ENCODE measurements at places on chromosomes 7 and 10.

DNA sequence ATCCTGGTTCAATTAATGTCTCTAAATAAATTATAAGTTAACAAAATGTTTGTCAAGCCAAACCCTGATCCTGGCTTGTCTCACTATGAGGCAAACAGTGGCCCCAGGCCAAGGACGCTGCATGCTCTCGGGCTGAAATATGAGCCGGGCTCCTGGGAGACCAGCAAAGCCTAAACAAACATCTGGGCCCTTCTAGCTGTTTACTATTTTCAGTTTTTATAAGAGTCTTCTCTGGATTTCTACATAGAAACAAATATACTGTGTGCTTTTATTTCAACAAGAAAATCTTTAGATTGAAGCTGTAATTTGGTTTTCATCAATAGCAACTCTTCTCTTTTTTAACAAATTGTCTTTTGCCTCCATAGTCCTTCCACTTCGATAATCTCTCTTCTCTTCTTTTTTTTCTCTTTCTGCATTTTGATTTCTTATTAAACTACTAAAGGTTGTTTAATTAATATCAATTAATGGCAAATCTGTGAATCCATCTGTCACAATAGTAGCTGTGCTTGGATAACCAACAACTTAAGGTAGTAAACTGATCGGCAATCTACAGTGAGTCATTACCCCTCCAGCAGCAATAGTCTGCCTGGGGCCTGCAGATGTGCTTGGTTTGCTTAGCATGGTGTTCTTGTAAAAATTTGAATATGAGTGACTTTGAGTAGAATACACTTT, 83.3 kb upstream of the DNAJC1 start:
- DNase-seq = no peak

GRCh38 chr10:43979551-43979950, 330.9 kb upstream of the ZNF32 start:
- no peak for DNase-seq

- no peak for DNase-seq
Observed at GRCh38 chr7:154720016-154720415, 282.9 kb downstream of the PAXIP1 start.

- DNase-seq = no peak
Observed at GRCh38 chr10:24952143-24952706, at the start of gene PRTFDC1. Gene PRTFDC1 (minus strand): TSS chr10:24952606. CDS start chr10:24952575, 31 bp downstream.

GRCh38 chr10:104501864-104502579, 139.1 kb upstream of the SORCS3 start:
- DNase-seq = no peak

DNA sequence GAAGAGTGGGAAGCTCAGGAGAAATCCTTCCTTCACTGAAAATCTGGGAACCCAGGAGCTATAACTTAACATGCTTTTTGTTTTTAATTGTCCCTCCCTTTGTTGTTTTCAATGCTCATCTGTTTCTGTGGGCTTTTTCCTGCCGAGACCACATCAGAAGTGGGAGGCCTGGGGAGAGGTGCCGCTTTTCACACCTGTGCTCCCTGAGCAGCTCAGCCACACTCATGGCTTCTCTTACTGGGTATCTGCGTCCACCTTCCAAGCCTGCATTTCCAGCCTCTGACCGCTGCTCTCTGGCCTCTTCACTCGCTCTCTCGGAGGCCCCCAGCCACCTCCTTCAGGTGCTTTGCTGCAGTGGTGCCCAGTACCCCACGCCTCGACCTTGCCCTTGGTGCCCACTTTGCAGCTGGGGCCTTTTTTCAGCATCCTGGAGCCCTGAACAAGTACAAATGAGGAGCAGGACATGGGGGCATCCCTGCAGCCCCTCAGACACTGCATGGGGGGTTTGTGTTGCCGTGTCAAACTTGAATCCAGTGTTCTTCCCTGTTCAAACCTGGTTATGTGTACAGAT, 9.9 kb downstream of the C7orf57 start:
- no peak for DNase-seq

GRCh38 chr10:61900829-61901792, at the start of gene ARID5B:
Gene ARID5B (plus strand): TSS chr10:61901699. CDS start chr10:61901710, 11 bp downstream.
- no peak for DNase-seq

- DNase-seq = no peak
Observed at GRCh38 chr7:5063698-5064097, 18.0 kb downstream of the RBAK start.

DNA sequence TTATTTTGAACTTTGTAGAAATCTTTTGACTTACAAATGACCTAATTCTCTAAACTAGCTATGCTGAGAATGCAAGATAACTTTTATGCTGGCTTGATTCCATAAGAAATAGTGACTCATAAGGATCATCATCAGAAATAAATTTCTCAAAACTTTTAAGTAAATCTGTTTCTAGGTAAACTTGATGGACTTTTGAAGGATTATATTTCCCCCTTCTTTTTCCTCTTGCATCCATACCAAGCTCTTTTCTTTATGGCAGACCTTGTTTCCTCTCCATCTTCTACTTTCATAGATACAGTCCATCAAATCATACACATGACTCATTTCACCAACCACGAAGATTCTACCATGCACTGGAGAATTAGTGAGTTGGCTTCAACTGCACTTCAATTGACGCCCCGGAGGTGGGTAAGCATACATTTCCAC, 336.3 kb downstream of the KCNMA1 start:
- DNase-seq = no peak

- no peak for DNase-seq
Observed at GRCh38 chr10:128045833-128046120, 80.4 kb downstream of the MKI67 start.

DNA sequence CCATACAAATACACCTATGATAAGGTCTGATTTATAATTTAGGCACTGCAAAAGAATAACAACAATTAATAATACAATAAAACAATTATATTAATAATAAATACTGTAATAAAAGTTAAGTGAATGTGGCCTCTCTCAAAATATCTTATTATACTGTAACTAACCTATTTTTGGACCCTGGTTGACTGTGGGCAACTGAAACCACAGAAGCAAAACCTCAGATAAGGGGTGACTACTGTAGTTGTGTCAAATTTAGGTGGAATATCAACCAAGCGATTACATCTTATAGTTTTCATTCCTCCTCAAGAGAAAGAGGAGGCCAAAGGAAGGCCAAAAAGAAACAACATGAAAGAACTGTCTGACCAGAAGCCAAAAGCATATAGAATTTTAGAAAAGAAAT, 103.9 kb downstream of the SKAP2 start:
- DNase-seq = no peak

DNA sequence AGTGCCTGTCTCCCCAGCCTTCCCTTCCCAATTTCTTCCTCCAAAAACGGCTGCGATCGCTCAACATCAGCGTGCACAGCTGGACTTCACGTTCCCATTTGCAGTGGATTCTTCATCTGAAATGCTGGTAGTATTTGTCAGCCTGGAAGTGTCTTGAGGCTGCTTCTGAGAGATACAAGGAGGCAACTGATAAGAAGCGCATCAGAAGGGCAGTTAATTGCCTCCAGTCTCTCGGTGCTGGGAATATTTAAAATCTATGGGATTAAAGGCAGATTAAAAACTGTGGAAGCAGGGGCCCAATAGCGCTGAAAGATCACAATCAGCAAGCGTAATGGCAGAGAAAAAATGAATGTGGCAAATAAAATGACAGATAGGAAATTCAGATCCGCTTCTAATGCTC, 450.0 kb downstream of the GATA3 start:
- DNase-seq = no peak

- DNase-seq = no peak
Observed at GRCh38 chr10:34581801-34582532, 233.1 kb downstream of the PARD3 start.

DNA sequence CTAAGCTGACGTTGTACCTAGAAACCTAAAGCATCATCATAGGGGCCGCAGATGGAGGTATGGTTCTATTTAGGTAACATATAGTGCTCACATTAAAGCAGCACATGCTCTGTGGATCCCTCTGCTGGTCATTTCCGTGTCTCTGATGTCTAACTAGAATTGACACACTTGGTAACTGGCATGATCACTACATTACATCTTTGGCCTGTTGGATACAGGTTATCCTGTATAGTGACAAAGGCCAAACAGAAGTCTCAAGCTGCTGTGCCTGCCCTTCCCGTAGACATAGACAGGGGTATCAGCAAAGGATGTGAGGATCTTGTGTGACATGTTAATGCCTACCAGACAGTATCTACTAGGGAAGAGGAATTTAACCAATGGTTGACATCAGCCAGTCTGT, 51.2 kb downstream of the KIF5B start:
- DNase-seq = no peak

DNA sequence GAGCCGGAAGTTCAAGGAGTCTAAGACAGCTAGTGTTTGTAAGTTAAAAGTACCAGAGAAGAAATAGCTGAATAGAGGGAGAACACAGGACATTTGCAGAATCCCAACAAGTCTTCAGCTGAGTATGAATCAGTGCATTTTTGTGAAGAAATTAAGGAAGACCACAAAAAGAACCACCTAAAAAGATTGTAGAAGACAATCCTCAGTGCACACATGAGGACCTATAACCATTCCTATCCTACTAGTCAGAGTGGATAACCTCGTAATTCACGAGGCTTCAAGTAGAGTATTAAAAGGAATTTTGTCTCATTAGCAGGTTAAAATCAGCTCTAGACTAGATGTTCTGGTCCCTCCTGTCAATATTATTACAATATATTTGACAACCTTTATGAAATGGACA, 295.4 kb upstream of the KAT6B start:
- DNase-seq = no peak

DNA sequence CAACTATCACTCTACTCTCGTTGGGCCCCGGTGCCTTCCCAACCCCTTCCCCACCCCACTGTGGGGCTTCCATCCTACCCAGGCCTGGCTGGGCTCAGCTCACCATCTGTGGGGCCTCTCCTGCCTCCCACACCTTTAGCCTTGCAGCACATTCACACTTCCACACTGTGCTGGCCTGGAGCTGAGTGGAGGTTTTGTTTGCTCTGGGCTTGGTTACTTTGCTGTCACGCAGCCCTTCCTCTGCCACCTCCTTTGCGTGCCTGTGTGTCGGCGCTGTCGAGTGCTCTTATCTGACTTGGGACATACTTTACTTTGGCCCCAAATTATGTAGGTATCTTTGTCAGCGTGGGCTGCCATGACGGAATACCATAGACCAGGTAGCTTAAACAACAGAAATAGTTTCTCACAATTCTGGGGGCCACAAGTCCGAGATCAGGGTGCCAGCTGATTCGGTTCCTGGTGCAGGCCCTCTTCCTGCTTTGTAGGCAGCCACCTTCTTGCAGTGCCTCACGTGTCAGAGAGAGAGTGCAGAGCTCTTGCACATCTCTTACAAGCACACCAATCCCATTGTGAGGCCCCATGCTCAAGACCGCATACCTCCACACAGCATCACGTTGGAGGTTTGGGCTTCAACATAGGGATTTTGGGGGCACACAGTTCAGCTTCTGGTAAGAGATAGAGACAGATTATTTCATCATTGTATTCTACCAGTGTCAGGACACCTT, 89.0 kb downstream of the CUL1 start:
- DNase-seq = no peak

GRCh38 chr7:22444181-22444971, 55.6 kb downstream of the STEAP1B start:
- no peak for DNase-seq

GRCh38 chr7:159083001-159083697, 61.5 kb downstream of the VIPR2 start:
- no peak for DNase-seq

GRCh38 chr10:70851597-70852475, 36.1 kb downstream of the SGPL1 start:
- DNase-seq = no peak

GRCh38 chr10:36738738-36739431, 386.5 kb upstream of the ANKRD30A start:
- no peak for DNase-seq

DNA sequence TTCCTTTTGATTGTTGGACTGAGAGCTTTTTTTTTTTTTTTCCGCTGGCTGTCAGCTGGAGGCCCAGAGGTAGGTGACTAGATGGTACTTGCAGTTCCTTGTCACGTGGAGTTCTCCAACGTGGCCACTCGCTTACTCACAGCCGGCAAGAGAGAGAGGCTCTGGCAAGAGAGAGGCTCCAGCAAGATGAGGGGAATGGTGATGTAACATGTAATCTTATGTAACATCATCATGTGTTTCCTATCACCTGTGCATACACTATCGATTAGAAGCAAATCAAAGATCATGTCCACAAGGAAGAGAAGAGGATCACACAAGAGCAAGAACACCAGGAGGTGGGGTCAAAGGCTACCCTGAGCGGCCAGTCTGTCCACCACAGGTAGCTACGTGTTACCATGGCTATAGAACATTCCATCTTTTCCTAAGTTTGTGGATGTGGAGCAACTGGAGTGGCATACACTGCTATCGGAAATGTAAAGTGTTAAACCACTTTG, 4.0 kb upstream of the BORCS7 start:
- DNase-seq = no peak

- no peak for DNase-seq
Observed at GRCh38 chr7:14065286-14065685, 75.8 kb upstream of the ETV1 start.

GRCh38 chr7:90749774-90750173, 153.7 kb downstream of the CDK14 start:
- no peak for DNase-seq

DNA sequence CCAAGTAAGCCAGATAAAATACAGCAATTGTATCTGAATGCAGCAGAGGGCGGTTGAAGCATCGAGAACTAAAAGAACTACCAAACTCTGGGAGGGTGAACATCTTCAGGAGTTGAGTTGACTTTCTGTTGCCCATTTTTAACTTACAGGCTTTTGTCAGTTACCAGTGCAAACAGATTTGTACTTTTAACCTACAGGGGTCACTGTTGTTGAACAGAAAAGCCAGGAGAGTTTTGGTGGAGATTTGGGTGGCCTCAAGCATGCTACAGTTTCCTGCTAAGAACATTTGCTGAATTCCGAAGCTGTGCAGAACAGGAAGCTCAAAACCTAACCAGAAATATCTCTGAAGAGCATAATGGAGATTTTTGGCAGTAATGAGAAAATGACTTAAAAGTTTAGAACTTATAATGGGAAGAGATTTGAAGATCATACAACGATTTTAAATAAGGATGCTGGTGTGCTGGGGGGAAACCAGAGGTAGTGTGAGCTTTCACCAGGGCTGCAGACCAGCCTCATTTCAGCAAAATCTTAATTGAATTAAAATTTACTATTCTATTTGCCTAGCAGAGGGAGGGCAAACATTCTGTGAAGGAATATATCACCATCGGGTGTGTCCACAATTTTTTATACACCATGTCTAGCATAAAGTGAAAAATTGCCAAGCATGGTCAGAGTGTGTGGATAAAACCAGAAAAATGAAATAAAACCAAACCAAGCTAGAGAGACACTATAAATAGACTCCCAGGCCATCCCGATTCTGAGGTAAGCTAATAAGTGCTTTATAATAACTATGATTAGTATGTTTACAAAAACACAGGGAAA, 208.6 kb upstream of the CCDC6 start:
- DNase-seq = no peak

- no peak for DNase-seq
Observed at GRCh38 chr10:67242528-67242927, 316.7 kb downstream of the LRRTM3 start.

- no peak for DNase-seq
Observed at GRCh38 chr7:18132811-18133210, 105.2 kb upstream of the PRPS1L1 start.

GRCh38 chr7:134690016-134690415, 43.4 kb downstream of the BPGM start:
- no peak for DNase-seq

- DNase-seq = no peak
Observed at GRCh38 chr10:44950326-44951225, 9.0 kb upstream of the RASSF4 start.
